ENCODE measurements at places on chromosomes 7 and 10.

GRCh38 chr7:74141705-74142104, 32.5 kb upstream of the EIF4H start:
- no peak for DNase-seq

DNA sequence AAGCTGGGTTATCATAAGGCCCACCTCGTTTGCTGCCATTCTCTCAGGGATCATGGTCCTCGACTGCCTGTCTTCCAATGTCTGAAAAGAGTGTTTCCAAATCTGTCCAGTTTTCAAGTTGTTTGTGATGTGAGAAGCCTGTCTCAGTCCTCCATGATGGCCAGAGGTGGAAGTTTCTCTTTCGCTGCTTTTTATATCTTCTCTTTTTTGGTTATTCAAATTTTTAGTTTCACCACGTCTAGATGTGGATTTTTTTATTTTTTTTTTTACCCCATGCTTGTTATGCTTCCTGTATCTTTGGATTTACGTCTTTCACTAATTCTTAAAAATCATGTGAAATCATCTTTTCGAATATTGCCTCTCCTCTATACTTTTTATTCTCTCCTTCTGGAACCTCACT, 6.1 kb upstream of the RBM33 start:
- DNase-seq, result no peak

GRCh38 chr7:28687537-28687936, 270.6 kb downstream of the TRIL start:
- no peak for DNase-seq

- DNase-seq, result no peak
These were observed 347.9 kb downstream of the WDR11 start for GRCh38 chr10:121199081-121199480.

DNA sequence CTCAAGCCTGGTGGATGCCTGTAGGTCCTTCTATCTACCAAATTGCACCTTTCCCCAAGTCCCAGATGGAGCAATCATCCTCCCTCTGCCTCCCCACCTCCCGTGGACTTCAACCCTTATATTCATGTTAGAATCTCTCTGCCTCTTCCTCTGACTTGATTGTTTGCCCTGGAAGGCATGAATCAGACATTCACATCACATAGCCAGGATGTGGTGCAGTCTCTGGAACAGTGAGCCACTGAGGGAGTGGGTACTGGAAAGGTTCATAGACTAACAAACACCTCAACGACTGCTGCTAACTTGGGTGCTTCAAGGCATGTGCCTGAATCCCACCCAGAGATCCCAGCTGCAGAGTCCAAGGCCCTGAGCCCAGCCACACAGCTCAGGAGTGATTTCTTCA, 494.0 kb downstream of the TNS3 start:
- no peak for DNase-seq

DNA sequence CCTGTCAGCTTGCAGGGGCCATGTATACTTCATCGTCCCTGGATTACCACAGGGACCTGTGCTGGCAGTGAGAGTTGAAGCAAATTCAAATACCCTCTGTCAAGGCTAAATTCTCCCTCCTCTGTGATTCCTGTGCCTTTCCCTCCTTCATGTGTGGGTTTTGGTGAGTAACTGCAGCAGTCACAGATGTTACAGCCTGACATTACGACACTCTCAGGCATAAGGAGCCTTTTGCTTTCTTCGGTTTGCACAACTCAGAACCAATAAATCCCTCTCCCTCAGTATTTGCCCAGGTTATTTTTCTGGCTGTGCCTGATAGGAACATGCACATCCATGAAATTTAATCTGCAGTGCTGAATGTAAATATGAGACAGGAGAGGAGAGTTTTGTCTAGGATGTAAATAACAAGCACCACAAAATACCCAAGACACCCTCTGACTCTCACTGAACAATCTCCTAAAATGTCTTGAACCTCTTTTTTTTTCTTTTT, 997.2 kb upstream of the GHITM start:
- no peak for DNase-seq

- DNase-seq, result no peak
These were observed 448.1 kb downstream of the SORCS1 start for GRCh38 chr10:106716381-106716780.

DNA sequence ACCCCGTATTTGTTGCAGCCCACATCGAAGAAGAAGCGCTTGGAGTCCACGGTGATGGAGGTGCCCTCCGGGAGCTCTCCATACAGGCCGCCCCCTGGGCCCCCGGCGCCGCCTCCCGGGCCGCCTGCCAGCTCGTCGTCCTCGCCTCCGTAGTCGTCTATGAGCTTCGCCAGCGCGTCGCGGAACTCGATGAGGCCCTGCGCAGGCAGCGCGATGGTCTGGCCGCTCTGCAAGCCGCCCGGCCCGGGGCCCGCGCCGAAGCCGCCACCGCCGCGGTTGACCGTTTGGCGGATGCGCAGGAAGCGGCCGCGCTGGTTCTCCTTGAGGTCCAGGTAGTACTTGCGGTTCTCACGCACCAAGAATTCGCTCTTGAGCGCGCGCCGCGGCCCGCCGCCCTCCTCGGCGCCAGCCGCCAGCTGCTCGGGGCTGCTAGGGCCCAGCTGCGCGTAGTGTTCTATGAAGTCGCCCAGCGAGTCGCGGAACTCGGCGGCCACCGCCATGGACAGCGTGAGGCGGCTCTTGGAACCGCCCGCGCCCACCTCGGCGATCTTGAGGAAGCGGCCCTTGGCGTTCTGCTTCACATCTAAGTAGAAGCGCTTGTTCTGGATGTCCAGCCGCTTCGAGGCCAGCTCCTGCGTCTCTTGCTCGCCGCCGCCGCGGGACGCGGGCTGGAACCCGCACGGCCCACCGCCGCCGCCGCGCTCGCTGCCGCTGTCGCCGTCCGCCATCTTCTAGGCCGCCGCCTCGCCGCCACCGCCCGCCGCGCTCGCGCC, 523 bp downstream of the PURB start:
- peak; percentile 12 for DNase-seq

- DNase-seq, result no peak
These were observed 533.9 kb upstream of the FZD8 start for GRCh38 chr10:36175954-36176353.

GRCh38 chr10:119368991-119369869, 161.9 kb downstream of the GRK5 start:
- DNase-seq, result peak; percentile 53

- no peak for DNase-seq
These were observed 639 bp upstream of the TFAM start for GRCh38 chr10:58384544-58384998.

- no peak for DNase-seq
These were observed 91.2 kb downstream of the GTF2IRD1 start for GRCh38 chr7:74544706-74545469.

DNA sequence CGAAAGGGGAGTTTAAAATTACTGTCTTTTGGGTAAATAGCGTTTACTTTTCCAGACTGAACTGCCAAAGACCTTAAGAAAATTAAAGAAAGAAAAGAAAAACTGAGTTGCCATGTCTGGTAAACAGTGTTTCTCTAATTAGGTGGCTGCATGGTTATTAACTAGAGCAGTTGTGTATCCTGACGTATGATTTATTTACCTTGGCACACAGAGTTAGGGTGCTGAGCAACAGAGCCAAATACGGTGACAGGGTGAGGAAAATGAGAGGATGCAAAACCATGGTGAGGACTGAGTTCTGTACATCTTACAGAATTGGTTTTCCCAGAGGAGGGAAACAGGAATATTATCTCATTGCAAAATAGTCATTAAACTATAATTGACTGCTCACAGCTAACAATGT, 546.4 kb upstream of the FZD8 start:
- no peak for DNase-seq

GRCh38 chr7:2567679-2568278, 9.0 kb downstream of the IQCE start:
- no peak for DNase-seq

DNA sequence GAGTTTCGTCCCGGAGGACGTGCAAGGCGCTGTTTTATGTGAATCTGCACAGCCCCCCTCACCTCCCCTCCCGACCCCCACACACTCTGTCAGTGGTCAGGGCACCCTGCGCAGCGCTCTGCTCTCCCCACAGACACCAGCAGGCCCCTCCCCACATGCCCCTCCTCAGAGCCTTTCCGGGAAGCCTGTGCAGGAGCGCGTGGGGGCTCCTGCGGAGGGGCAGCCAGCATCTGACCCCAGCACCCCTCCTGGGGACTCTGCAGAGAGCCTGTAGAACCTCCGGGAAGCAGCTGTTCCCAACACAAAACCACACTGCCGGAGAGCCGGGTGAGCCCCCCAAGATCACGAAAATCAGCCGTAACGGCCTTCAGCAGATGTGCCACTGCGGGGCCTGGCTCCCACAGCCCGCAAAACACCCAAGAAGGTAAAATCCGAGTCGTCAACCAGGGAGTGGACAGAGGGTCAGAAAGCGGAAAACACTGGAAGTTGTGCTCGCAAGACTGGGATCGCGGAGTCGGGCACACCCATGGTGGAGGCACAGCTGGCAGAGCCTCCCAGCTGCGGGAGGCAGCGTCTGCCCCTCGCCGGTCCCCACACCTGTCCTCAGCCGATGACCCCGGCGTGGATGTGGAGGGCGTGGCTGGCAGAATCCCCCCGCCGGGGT, 53.8 kb upstream of the PDGFA start:
- DNase-seq, result no peak

DNA sequence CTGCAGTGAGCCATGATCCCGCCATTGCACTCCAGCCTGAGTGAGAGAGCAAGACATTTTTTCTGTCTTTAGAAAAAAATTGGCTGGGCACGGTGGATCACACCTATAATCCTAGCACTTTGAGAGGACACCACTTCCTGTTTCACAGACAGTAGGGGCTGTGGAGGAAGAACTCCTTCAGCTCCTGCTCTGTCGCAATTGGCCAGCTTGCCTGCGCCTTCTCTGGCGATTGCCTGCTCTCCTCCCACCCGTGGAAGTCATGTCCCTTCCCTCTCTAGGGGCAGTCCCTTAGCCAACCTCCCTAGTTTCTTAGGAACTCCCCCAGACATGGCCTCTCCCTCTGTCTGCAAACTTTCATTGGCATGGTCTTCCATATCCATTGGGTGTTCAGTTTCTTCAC, 8.7 kb downstream of the PDSS1 start:
- DNase-seq, result no peak

GRCh38 chr10:63614371-63614891, 93.2 kb downstream of the REEP3 start:
- no peak for DNase-seq

GRCh38 chr7:29924684-29925083, 64.9 kb downstream of the SCRN1 start:
- no peak for DNase-seq

DNA sequence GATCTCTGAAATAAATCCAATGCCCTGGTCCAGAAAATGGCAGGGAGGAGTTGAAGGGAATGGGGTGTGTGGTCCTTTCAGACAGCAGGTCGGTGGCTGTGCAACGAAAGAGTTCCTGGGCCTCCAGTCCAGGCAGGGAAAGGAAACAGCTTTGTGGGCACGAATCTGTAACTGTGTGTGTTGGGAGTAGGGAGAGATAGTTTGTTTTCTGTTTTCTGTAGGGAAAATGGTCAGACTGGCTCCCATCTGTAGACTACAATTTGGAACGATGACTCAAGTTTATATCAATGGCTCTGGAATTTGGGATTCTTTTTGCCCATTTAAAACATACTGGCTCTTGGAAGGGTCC, 2.6 kb upstream of the HOXA9 start:
- no peak for DNase-seq

DNA sequence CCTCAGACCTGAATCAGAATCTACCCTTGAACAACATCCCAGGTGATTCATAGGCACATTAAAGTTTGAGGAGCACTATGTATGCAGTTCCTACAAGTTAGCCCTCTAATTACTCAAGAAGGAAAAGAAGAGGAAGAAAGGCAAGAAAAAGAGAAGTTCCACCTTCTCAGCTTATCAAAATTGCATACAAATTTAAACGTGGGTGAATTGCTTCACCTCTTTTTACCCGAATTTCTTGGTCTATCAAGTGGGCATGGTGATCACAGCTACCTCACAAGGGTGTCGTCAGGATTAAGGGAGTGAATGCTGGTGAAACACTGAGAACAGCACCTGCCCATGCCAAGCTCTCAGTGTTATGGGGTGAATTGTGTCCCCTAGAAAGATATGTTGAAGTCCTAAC, 43.8 kb upstream of the PAPSS2 start:
- no peak for DNase-seq

DNA sequence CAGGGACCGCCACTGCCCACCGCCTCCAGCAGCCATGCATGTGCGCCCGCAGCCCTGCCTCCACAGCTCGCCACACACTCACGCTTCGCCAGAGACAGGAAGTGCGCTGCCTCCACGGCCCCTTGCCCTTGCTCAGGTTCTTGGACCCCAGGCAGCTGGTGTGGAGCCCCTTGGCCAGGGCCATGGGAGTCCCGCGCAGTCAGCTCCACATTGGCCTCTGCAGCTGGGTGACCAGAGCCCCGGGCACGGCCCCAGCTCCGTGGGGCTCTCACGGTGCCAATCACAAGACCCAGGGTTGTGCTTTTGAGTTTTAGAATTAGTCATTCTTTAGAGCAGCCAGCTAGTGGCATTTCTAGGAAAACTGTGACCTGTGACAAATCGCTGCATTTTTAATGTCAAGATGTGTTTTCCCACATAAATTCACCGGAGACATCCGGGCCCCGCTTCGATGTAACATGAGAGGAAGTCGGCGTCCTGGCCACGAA, 4.3 kb upstream of the UTF1 start:
- DNase-seq, result no peak

DNA sequence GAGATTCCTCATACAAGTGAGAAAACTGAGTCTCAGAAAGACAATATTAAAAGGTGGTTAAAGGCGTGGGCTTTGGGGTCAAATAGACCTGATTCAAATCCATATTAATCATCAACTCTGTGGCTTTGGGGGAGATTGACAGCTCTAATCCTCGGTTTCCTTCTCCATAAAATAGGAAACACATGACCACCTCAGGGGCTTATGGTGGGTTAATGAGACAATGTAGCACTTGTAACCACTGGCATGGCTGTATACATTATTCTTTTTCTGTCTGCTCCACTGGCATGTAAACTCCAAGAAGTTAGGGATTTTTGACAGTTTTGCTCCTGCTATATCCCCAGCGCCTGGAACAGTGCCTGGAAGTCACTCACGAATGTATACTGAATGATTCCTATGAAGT, 120.8 kb upstream of the GAD2 start:
- no peak for DNase-seq

DNA sequence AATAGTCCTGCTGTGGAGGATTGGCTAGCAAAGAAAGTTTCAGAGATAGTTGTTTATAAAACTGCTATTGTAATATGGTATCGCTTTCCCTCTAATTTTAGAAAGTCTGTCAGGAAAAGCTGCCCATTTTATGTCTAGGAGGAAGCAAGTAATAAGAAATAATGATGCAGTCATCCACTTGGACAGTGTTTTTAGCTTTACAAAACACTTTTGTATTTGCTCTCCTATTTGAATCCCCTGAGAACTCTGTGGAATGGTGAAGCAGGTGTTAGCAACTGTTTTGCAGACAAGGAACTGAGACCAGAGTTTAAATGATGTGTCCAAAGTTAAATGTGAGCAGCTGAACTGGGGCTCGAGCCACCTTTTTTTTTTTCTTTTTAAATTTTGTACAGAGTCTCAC, 455.8 kb downstream of the XPNPEP1 start:
- DNase-seq, result no peak

DNA sequence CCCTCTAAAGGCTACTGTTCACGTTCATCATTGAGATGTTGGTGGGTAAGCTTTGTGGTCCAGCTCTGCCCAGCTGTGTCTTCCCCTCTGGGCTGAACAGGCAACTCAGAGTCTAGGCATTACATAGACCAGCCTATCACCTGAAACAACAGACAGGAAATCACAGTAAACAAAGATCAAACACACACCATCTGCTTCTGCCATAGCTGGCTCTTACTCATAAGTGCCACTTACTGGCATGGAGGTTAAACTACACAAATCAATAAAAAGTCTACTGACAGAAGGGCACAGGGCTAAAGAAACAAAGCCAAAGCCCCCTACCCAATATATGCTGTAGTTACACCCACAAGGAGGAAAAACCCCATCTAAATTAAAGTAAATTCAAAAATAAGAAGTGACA, 35.0 kb downstream of the SEPTIN14 start:
- no peak for DNase-seq
